ENCODE measurements at places on chromosomes 7 and 10.

GRCh38 chr10:127853868-127854768 is 38.6 kb downstream of the CLRN3 start:
- no peak for DNase-seq

DNA sequence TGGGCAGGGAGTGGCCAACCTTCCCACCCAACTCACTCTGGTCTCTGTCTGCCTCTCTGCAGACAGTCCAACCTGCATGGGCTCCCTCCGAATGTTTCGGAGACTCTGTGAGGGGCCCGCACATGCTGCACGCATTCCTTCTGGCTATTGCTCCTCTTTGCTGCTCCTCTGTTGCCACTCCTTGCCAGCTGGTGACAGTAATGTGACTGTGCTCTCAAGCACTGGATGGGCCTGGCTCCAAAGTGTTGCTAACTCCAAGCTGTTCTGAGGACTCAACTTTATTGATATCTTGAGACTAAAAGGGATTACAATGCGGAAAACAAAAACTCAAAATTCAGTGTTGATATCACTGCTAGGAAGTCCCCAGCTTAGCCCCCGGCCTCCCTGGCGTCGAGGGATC is 105.4 kb upstream of the KIF5B start:
- DNase-seq = no peak

DNA sequence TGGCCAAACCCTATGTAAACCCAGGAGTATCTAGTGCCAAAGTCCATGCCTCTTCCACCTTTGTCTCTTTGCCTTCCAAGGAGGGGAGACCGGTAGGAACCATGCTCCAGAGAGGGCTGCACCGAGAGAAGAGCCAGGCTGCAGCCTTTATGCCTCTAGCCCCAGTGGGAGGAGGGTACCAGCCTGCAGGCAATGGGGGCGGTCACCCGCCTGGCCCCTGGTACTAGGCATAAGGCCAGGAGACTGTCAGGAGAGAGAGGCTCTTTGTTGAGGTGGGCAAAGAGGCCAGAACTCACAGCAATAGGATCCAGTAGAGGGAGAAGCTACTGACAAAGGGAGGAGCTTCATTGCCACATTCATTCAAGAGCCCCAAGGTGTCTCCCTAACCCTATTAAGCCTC is 146.6 kb upstream of the PDE1C start:
- DNase-seq = no peak

GRCh38 chr7:119197877-119198527 is 973.5 kb downstream of the ANKRD7 start:
- DNase-seq = no peak

GRCh38 chr7:112942981-112943380 is 143.6 kb downstream of the GPR85 start:
- no peak for DNase-seq

DNA sequence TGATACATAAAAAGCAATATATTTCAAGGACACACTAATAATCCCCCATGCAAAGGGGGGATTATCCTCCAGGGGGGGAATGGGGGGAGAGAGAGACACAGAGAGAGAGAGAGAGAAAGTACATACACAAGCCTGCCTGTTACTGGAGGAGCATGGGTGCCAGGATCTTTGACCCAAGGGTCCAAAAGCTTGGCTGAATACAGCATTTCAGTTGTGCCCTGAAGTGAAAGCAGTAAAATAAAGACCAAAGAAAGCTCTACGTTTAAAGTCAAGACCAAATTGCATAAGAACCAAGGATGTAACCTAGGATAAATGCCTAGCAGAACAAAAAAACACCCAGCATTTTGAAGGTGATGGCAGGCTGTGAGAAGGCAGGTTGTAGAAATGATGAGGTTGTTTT is 27.8 kb upstream of the ITGB8 start:
- no peak for DNase-seq

DNA sequence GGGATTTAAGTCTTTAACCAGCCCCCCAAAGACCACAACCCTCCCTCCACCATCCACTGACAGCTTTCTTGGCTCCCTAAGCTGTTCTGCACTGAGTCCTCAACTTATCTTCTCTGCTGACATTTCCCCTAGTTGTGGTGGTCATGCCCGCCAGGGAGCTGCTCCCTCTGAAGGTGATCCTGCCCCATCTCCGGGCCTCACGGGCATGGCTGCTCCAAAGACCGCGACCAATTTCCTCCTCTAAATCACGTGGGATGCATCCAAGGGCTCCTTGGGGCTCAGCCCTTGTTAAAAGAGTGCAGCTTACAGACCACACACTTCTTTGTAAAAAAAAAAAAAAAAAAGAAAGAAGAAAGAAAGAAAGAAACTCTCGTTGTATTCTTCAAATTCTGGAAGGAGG is 27.1 kb upstream of the KLF6 start:
- no peak for DNase-seq

DNA sequence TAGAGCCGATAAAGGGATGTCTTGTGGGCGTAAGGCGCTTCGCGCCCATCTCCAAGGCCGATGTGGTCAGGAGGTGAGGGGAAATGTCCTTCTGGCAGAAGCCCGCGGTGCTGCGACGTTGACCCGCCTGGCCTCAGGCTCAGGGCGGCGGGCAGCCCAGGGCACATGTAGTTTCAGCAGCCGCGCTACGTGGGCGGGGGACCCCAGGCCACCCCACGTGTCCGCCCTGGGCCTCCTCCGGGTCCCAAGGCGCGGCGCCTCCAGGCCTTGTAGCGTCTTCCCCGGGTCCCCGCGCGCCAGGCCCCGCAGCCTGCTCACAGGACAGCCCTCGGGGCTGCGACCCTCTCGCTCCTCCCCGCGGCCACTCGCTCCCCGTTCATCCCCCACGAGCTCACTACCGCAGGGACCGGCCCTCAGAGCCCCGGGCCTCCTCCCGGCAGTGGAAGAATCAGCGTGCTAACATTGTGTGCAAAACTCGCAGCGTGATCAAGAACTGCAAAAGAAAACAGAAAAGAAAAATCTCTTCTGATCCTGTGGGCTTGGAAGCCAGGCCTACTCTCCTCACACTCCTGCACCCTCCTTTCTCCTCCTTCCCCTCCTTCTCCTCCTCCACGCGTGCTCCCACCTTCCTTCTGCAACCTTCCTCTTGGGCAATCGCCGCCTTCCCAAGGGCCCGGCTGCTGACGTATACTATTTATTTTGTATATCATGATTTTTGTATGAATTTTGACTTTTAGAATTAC is 4.4 kb upstream of the TBX20 start:
- DNase-seq = no peak

GRCh38 chr10:71696628-71697326 is 22.8 kb downstream of the C10orf105 start:
- DNase-seq = no peak
